ENCODE measurements at places on chromosomes 11 and 22.

GRCh38 chr11:69360606-69361005, 66.7 kb downstream of the MYEOV start:
- DNase-seq = no peak

DNA sequence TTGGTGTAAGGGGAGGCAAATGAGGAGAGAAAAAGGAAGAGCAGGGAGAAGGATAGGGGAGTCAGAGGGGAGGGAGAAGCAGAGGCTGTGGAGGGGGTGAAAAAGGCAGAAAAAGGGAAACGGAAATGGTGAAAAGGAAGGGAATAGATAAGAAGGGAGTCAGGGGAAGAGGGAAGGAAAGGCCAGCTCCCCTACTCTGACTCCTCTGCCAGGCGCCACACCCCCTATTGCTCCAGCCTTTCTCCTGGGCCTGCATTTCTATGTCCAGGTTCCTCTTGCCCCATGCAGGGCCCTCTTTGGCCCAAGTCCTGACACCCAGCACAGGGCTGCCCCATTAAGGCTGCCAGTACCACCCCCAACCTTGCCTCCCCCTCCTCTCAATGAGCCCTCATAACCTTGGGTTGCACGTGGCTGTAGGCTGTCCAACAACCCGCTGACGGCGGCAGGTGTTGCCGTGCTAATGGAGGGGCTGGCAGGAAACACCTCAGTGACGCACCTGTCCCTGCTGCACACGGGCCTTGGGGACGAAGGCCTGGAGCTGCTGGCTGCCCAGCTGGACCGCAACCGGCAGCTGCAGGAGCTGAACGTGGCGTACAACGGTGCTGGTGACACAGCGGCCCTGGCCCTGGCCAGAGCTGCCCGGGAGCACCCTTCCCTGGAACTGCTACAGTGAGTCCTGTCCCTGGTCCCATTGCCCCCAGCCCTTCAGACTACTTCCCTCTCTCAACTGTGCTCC, 3.4 kb upstream of the NHERF4 start:
- no peak for DNase-seq

- DNase-seq = no peak
Observed at GRCh38 chr11:13963169-13963948, 836 bp downstream of the SPON1 start.

- no peak for DNase-seq
Observed at GRCh38 chr22:21593406-21594232, 26.1 kb downstream of the UBE2L3 start.

GRCh38 chr11:103625624-103625965, 410.8 kb upstream of the DDI1 start:
- DNase-seq = no peak

DNA sequence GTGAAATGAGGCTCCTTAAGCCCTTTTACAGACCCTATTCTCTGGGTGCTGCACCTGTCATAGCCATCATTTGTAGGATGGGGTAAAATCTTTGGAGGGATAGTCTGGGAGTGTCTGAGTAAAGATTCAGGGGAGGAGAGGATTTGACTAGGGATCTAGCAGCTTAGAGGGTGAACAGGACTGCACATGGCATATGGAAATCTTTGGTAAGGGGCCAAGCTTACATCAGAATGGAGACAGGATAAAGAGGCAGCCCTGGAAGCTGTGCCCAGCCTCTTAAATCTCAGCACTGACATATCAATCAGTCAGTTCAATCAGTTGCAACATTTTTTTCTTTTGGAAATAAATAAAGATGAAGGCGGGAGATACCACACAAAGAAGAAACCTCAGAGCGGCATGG, 301.8 kb upstream of the CADM1 start:
- no peak for DNase-seq

- DNase-seq = no peak
Observed at GRCh38 chr22:26648011-26648497, 9.3 kb upstream of the MIAT start.

- DNase-seq = no peak
Observed at GRCh38 chr11:69974528-69974927, 103.6 kb upstream of the ANO1 start.

- DNase-seq = no peak
Observed at GRCh38 chr22:30728826-30729225, 34.2 kb downstream of the OSBP2 start.

GRCh38 chr11:134413043-134413825, 1.2 kb upstream of the B3GAT1 start:
- DNase-seq = no peak

DNA sequence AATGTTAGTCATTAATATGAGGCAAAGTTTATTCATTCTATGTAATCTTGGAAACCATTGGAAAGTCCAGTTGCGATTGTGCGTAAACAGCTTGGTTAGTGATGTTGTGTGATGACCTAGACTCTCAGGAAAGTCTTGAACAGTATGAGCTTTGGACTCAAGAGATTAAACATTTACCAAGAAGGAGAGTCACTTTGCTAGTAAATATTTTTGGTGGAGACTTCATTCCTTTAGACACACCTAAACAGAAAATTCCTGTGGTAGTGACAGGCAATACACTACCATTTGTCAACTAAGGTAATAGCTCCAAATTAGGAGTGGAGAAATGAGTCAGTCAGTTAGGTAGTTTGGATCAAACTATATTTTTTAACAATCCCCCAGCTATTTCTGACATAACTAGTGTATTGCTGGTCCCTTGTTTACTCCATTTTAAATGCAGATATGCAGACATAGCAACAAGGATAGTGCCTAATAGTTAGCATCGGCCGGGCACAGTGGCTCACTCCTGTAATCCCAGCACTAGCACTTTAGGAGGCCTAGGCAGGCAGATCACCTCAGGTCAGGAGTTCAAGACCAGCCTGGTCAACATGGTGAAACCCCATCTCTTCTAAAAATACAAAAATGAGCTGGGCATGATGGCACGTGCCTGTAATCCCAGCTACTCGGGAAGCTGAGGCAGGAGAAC, 89.3 kb downstream of the ARHGAP42 start:
- no peak for DNase-seq

GRCh38 chr11:1130276-1131032, 27.3 kb upstream of the MUC5AC start:
- DNase-seq = no peak

DNA sequence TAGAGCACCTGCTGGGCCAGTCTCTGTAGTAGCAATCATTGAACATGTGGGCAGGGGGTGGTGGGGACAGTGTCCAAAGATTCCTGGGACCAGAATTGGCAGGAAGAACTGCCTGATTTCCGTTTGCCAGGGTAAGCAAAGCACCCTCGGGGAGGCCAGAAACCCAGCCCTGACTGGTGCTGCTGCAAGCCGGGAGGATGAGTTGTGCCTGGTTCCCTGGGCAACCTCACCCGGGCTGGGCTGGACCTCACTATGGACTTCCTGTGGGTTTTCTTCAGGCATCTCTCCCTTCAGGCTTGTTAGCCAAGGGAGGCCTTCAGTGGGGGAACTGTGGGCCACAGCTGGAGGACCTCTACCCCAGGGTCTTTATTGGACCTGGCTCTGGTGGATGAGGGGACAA, 8.0 kb upstream of the POU2F3 start:
- no peak for DNase-seq

GRCh38 chr22:49724030-49724892, 103.4 kb downstream of the BRD1 start:
- no peak for DNase-seq

- DNase-seq = no peak
Observed at GRCh38 chr11:77435972-77436371, 37.9 kb downstream of the PAK1 start.

- DNase-seq = no peak
Observed at GRCh38 chr11:61056571-61056970, 45.7 kb upstream of the CD5 start.

GRCh38 chr11:19163617-19164016, 38.2 kb downstream of the CSRP3 start:
- no peak for DNase-seq

DNA sequence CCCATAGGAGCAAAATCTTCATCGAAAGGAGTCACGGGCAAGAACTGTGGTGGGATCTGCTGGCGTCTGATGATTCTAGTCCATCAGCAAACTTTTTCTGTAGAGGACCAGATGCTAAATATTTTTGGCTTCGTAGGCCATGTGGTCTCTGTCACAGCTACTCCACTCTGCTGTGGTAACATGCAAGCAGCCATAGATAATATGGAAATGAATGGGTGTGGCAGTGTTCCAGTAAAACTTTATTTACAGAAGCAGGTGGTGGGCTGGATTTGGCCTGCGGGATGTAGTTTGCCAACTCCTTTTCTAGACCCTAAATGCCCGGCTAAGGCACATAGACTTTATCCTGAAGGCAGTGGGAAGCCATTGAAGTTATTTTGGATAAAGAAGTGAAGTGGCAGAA, 32.9 kb downstream of the BMAL1 start:
- DNase-seq = no peak

- DNase-seq = no peak
Observed at GRCh38 chr11:2259466-2259830, 10.9 kb downstream of the ASCL2 start.

- no peak for DNase-seq
Observed at GRCh38 chr22:38180841-38181452, 683 bp downstream of the PLA2G6 start.

- DNase-seq = no peak
Observed at GRCh38 chr22:39453765-39454378, 2.9 kb upstream of the MGAT3 start.

DNA sequence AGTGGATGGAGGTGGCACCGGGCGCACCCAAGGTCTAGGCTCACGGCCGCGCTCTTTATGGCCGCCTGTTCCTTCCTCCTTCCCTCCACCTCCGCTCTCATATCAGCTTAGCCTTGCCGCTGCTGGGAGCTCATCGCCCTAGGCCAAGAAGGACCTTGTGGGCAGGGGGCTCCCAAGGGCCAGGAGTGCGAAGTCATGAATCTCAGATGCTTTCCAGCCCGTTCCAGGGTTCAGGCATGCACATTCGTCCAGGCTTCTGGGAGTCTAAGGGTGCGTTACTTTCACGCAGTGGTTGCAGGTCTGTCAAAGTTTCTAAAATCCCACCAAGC, 4.1 kb upstream of the GALR3 start:
- DNase-seq = no peak

GRCh38 chr22:47678636-47679287, 916.3 kb downstream of the TBC1D22A start:
- DNase-seq = no peak

DNA sequence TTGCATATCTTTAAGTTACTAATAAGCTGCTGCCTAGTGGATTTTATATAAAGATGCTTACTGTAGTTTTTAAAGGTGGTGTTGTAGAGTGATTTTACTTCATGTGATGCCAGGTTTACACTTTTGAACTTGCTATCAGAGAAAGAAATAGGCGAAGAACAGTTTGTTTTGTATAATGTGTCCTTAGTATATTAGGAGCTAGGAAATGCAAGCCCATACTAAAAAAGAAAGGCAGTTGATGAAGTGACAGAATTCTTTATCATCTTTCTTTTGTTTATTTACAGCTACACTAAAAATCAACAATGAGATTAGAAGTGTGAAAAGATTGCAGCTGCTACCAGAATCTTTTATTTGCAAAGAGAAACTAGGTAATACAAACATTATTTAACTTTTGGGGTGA, 12.8 kb downstream of the FBXO7 start:
- no peak for DNase-seq

DNA sequence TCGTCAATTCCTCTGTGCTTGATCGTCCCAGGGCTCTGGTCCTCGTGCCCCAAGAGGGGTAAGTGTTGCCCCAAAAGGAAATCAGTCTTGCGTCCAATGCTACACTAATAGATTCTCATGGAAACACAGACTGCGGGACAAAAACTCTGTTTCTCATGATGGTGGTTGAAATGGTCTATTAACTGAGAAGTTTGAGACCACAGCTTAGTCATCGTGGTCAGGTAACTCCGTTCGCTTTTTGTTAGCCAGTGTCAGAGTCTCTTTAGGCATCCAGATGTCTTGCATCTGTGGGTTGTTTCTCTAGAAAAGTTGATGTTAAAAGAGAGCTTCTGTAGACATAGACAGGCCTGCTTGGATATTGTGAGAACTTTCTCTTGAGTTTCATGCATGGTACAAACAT, 104.6 kb upstream of the SORL1-AS1 start:
- DNase-seq = no peak

GRCh38 chr22:39928536-39929520, 27.9 kb downstream of the GRAP2 start:
- DNase-seq = no peak

GRCh38 chr11:123407130-123407995, 22.7 kb upstream of the GRAMD1B start:
- peak; percentile 73 for DNase-seq

DNA sequence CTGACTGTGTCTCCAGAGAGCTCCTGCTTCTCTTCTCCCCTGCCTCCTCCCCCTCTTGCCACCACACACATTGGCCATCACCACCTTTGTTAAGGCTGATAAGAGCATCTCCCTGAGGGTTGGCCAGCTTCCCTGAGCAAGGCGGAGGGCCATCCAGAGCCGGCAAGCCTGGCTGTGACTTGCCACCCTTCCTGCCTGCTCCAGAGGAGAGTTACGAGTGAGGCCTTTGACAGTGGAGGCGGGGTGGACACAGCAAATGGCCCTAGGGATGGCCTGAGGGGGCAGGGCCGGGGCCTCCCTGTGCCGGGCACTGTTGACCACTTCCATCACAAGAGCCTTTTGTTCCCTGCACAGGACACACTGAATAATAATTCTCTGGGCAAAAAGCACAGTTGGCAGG, 5.4 kb downstream of the FREY1 start:
- DNase-seq = no peak

GRCh38 chr11:124194293-124195188, 11.4 kb downstream of the OR10D3 start:
- no peak for DNase-seq

- no peak for DNase-seq
Observed at GRCh38 chr22:49492741-49493251, 334.9 kb downstream of the BRD1 start.

DNA sequence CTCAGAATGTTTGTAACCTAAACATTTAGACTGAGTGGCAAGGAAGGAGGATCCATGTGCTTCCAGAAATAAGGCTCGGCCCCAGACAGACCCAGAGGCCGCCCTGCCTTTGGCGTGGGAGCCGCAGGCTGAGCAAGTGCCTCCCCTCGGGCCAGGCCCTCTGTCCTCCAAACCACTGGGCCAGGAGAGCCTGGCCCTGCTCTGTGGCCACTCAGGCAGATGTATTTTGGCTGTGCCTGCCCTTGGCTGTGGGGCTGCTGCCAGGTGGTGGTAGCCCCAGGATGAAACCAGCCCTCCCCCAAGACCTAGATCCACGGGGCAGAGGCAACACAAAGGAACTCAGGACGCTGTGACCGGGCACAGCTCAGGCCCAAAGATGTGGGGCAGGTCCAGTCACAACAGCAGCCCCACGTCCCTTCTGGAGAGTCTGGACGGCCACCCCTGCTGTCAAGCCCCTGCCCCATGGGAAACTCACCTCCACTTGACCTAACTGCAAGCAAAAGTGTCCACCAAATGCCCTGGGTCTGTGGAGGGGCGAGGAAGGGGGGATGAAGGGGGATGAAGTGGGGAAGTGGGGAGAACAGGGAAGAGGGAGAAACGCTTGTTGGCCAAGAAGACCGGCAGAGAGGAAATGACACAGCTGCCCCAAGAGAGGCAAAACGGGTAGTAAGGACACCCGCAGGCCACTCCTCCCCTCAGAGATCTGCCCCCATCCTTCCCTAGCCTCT, 24.0 kb downstream of the PISD start:
- DNase-seq = no peak

Data from iPS DF 19.7 (cell line).